ENCODE measurements at places on chromosomes 4 and X. TPM values are rescaled to one million over a fixed set of nuclear protein-coding genes. Genes with fewer than 3 reads are reported as not detected.

NXF3 gene
- polyA plus RNA-seq: 0.18 TPM

FAAH2 gene
- 13.1 TPM for polyA plus RNA-seq

HTR2C gene
- polyA plus RNA-seq: 1.1 TPM

MTMR8 gene
- polyA plus RNA-seq: 2.1 TPM

- no peak for DNase-seq
These were observed 104.9 kb downstream of the RASGEF1B start for GRCh38 chr4:81366779-81367178.

DNA sequence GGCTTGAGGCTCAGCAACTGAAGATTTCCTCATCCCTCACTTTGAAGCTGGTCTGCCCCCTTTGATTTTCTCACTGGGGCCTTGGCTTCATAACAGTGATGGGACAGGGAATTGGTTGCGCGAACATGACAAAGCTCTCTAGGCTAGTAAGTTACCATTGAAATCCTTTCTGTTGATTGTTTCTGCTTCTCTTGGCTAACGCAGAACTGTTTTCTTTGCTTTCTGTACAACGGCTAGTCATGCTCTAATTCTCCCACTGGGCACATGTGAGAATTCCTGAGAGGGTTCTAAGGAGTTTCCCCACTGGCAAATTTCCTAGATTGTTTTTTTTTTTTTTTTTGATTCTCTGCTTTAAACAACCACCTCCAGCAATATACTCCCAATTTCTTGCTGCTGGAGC is 738.6 kb downstream of the PCDH7 start:
- no peak for DNase-seq

GRCh38 chr4:945274-946102 is 13.2 kb downstream of the TMEM175 start:
- no peak for DNase-seq

Measured in right renal pelvis (tissue), 4 donors.